HFFc6 (cell line): ENCODE measurements at places on chromosomes 2 and 18.
A peak's percentile ranks its signal among the peaks of the same experiment; 100 is the strongest.

DNA sequence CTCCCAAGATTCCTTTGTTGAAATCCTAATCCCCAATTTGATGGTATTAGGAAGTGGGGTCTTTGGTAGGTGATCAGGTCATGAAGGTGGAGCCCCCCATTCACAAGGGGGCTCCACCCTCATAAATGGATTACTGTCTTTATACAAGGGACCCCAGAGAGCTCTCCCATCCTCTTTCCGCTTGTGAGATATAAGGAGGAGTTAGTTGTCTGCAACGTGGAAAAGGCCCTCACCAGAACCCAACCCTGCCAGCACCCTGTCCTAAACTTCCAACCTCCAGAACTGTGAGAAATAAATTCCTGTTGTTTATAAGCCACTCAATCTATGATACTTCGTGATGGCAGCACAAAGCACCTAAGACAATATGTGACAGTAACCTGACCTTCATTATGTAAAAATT lies 684.1 kb upstream of the HS6ST1 start:
- DNase-seq, result no peak
- no peaks in the 10 kb centered on the region for H3K4me1 ChIP-seq
- no peaks in the 10 kb centered on the region; the same call in 1 of the 2 replicates for H3K27me3 ChIP-seq

DNA sequence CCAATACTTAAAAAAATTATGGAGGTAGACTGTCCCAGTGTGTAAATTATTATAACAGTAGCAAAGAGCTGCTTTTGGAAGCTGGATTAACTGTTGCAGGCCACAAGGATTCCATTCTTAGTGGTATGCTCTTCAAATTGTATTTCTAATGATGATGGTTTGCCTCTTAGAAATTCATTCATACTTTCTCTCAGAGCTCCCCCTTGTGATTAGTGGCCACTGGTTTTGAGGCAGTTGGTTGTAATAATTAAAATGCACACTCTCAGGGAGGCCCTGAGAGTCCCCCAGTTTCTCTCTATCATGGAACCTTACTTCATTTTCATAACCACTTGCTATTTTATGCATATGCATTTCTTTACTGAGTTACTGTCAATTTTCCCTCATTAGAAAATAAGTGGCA lies 122.5 kb downstream of the PLA2R1 start:
- peaks cover 1% of the 10 kb centered on the region for H3K27me3 ChIP-seq
- peak; percentile 27 for DNase-seq

DNA sequence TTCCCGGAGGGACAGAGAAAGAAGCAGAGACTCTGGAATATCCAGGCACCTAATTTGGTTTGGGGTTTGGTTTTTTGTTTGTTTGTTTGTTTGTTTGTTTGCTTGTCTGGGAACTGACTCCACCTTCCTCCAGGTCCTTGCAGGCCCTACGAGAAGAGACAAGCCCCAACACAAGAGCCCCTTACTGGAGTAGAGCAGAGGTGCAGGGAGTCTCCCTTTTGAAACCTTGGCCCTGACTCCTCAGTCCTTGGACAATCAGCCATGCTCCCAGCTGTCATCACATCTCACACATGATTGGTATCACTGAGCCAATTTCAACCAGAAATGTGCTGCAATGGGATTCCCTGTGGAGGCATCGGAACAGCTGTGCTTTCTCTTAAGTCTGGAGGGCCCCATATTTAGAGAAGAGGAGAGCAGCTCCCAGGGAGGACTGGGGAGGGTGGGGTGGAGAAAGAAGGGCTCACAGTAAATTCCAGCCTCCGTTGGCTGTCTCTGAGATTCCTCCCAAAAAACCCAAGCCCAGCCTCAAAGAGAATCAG lies 279.9 kb upstream of the NCKAP5 start:
- no peak overlapping the region for H3K27ac ChIP-seq
- peaks cover 18% of the 10 kb centered on the region for H3K4me1 ChIP-seq
- no peak overlapping the region for H3K4me3 ChIP-seq
- no peaks in the 10 kb centered on the region; the same call in 1 of the 2 replicates for H3K27me3 ChIP-seq
- H3K36me3 ChIP-seq, result peaks cover 13% of the 10 kb centered on the region
- no peak for DNase-seq

- H3K4me1 ChIP-seq, result peaks cover 8% of the 10 kb centered on the region; the same call in 1 of the 2 replicates
- no peak overlapping the region for H3K27ac ChIP-seq
- H3K4me3 ChIP-seq, result no peak overlapping the region
- DNase-seq, result peak; percentile 29
Observed at GRCh38 chr2:183229386-183229785, 105.1 kb downstream of the NUP35 start.

DNA sequence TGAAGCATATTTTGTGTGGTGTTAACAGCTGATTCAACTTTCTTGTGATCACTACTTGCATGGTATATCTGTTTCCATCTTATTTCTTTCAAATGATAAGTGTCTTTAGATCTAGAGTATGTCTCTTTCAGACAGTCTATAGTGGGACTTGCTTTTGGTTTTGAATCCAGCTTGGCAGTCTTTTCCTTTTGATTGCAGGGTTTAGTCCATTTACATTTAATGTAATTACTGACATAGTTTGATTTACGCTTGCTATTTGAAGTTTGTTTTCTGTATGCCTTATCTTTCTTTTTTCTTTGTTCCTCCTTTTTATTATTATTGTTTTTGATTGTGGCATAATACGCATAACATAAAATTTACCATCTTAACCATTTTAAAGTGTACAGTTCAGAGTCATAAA lies 9.2 kb upstream of the RALBP1 start:
- H3K4me3 ChIP-seq, result no peak overlapping the region
- peaks cover 12% of the 10 kb centered on the region for H3K4me1 ChIP-seq
- peaks cover 9% of the 10 kb centered on the region for H3K36me3 ChIP-seq
- H3K27ac ChIP-seq, result no peak overlapping the region

GRCh38 chr2:138881126-138881525 lies 100.9 kb upstream of the NXPH2 start:
- no peak overlapping the region for H3K27ac ChIP-seq
- H3K4me1 ChIP-seq, result no peaks in the 10 kb centered on the region
- no peaks in the 10 kb centered on the region; the same call in 1 of the 2 replicates for H3K27me3 ChIP-seq
- H3K36me3 ChIP-seq, result no peaks in the 10 kb centered on the region
- DNase-seq, result no peak
- no peak overlapping the region for H3K4me3 ChIP-seq

DNA sequence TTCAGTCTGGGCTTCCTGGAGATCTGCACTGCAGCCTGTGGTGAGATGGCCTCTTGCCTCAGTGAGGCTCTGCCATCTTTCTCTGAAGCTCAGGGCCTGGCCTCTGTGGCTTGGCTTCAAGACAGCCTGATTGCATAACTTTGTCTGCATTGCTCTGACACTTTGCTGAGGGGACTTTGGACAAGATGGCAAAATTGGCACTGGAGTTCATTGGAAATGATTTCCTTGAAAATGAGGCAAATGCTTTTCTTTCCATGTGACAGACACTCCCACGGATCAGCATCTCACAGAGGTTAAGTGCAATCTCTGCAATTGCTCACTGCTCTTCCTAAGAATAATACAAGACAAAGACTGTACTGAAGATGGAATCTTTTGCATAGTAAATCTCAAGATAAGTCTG lies 166.8 kb downstream of the KCNS3 start:
- H3K27me3 ChIP-seq, result no peaks in the 10 kb centered on the region; the same call in none of the 2 replicates
- H3K27ac ChIP-seq, result no peak overlapping the region
- peaks cover 40% of the 10 kb centered on the region for H3K4me1 ChIP-seq
- H3K36me3 ChIP-seq, result no peaks in the 10 kb centered on the region

GRCh38 chr2:111667542-111668273 lies 216.3 kb downstream of the ANAPC1 start:
- H3K27me3 ChIP-seq, result peaks cover 2% of the 10 kb centered on the region; the same call in 1 of the 2 replicates
- no peaks in the 10 kb centered on the region for H3K36me3 ChIP-seq
- H3K27ac ChIP-seq, result no peak overlapping the region
- DNase-seq, result peak; percentile 65
- no peak overlapping the region for H3K4me3 ChIP-seq

- H3K4me1 ChIP-seq, result no peaks in the 10 kb centered on the region
- H3K27me3 ChIP-seq, result peaks cover 6% of the 10 kb centered on the region
- H3K4me3 ChIP-seq, result no peak overlapping the region
- no peak overlapping the region for H3K27ac ChIP-seq
- no peak for DNase-seq
- H3K36me3 ChIP-seq, result no peaks in the 10 kb centered on the region
Observed at GRCh38 chr2:230872968-230873660, 8.4 kb downstream of the ITM2C start.

- H3K27ac ChIP-seq, result no peak overlapping the region
- no peaks in the 10 kb centered on the region for H3K36me3 ChIP-seq
- H3K4me3 ChIP-seq, result no peak overlapping the region
- peaks cover 20% of the 10 kb centered on the region for H3K27me3 ChIP-seq
- no peak for DNase-seq
- no peaks in the 10 kb centered on the region for H3K4me1 ChIP-seq
Observed at GRCh38 chr2:95383635-95384027, 18.9 kb upstream of the FAHD2A start.

GRCh38 chr2:105660489-105660888 lies 84.2 kb upstream of the NCK2 start:
- no peak overlapping the region for H3K4me3 ChIP-seq
- no peak for DNase-seq
- no peaks in the 10 kb centered on the region; the same call in 1 of the 2 replicates for H3K36me3 ChIP-seq
- peaks cover 7% of the 10 kb centered on the region; the same call in 1 of the 2 replicates for H3K4me1 ChIP-seq

DNA sequence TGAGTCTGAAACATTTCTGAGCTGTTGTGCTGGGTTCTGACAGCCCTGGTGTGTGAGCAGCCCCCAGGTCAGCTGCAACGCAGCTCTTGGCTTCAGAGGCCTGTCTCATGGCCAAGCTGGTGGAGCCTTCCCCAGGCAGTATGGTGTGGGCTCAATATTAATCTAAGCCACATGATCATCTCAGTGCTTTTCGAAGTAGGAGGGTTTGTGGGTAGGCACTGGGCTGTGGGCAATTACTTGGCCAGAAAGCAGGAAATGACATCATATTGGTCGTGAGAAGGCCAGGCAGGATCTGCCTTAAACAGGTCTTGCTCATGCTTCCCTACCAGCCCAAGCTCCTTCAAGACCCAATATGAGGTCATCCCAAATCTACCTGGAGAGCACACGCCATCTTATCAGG lies 26.9 kb downstream of the LOXHD1 start:
- H3K36me3 ChIP-seq, result no peaks in the 10 kb centered on the region
- H3K4me1 ChIP-seq, result no peaks in the 10 kb centered on the region
- DNase-seq, result no peak

DNA sequence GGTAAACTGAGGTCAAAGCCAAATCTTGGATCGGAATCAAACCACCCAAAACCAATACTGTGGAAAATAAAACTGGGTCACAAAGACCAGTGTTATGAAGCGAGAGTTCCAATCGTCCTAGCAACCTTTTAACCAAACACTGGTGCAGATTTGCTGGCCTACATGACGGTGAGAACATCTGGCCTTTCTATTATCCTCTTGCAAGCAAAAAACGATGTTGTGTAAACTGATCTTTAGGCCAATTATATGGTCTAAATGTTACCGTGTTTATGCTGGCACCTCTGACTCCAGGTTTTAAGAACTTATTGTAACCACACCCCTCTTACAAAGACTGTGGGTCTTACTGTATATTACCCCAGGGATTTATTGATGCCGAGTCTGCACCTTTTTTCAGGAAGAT lies 145.9 kb downstream of the GFPT1 start:
- peaks cover 69% of the 10 kb centered on the region for H3K4me1 ChIP-seq
- no peaks in the 10 kb centered on the region; the same call in 1 of the 2 replicates for H3K27me3 ChIP-seq
- H3K36me3 ChIP-seq, result peaks cover 25% of the 10 kb centered on the region
- peak overlapping the region; percentile 94; the same call in 1 of the 2 replicates for H3K27ac ChIP-seq
- DNase-seq, result no peak

DNA sequence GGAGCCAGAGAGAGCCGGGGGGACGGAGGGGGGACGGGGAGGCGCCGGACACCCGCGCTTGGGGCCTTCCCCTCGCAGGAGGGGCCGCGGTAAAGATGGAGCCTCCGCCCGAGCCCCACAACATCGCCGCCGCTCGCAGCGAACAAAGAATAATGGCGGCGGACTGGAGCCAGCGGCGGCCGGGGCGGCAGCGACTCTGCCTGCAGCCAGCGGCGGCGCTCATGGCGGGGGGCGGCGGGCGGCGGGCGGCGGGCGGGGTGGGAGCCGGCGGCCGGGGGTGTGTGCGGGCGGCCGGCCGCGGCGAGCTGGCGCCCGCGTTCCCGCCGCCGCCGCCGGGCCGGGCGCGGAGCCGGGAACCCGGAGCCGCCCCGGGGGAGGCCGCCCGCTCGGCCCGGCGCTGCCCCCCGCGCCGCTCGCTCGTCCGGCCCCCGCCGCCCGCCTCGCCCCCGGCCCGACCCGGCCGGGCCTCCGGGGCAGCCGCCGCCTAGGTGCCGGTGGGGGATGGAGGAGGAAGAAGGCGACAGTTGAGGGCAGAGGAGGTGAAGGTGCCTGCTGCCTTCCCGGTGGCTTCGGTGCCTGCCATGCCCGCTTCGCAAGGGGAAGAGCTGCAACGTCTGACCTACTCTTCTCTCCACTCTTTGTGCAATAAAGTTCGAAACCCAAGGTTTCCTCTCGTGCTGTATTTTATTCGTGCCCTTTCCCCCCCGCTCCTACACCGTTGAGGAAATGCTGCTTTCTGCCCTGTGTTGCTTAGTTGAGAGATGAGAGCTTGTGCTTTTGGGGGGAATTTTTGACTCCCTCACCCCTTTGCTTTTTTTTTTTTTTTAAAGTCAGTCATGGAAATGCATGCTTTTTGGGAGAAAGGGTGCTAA lies 634 bp downstream of the CREB1 start:
- peaks cover 15% of the 10 kb centered on the region for H3K36me3 ChIP-seq
- peak overlapping the region; percentile 100 for H3K27ac ChIP-seq
- H3K4me1 ChIP-seq, result peaks cover 44% of the 10 kb centered on the region
- H3K27me3 ChIP-seq, result peaks cover 5% of the 10 kb centered on the region

GRCh38 chr2:43448822-43449110 lies 147.1 kb downstream of the THADA start:
- DNase-seq, result no peak
- peaks cover 39% of the 10 kb centered on the region for H3K36me3 ChIP-seq
- H3K4me3 ChIP-seq, result no peak overlapping the region
- no peaks in the 10 kb centered on the region for H3K27me3 ChIP-seq
- H3K27ac ChIP-seq, result no peak overlapping the region
- peaks cover 22% of the 10 kb centered on the region for H3K4me1 ChIP-seq

DNA sequence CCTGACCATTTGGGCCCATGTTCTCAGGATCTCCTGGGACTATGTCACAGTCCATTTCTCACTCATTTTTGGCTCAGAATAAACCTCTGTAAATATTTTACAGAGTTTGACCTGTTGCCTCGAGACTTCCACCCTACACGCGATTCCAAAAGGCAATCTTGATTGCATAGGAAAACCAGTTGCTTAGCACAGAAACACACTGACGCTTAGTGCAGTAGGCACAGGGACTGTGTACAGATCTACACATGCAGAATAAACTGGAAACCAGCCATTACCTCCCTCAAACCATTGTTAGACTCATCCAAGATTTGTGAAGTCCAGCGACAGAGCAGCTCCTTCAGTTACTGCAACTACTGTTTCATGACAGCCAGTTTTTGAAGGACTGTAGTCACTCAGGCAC lies 73.0 kb downstream of the NCKAP5 start:
- peaks cover 3% of the 10 kb centered on the region; the same call in 1 of the 2 replicates for H3K36me3 ChIP-seq
- DNase-seq, result no peak
- no peak overlapping the region for H3K4me3 ChIP-seq
- peaks cover 28% of the 10 kb centered on the region for H3K4me1 ChIP-seq
